GM20000 (cell line): ENCODE measurements at places on chromosomes 11 and 22.

GRCh38 chr11:64489831-64490441 is 101.1 kb upstream of the SLC22A12 start:
- peak; percentile 53 for DNase-seq

DNA sequence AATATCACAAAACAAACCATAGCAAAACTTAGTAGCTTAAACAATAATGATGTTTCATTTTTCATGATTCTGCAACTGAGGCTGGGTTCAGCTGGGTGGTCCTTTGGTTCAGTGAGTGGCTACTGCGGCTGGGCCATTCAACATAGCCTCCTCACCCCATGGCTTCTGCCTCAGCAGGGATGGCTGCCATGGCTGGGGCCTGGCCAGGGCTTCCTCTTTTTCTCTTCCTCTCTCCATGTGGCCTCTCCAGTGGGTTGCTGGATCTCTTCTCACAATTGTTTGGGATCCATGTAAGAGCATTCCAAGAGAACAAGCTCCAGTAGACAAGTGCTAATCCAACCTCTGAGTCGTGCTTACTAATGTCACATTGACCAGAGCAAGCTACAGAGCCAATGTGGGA is 248.6 kb upstream of the PLET1 start:
- DNase-seq: no peak

GRCh38 chr11:13126430-13126829 is 117.3 kb downstream of the RASSF10 start:
- no peak for DNase-seq

- peak; percentile 83 for DNase-seq
Observed at GRCh38 chr11:64652586-64653387, 61.8 kb downstream of the SLC22A12 start.

DNA sequence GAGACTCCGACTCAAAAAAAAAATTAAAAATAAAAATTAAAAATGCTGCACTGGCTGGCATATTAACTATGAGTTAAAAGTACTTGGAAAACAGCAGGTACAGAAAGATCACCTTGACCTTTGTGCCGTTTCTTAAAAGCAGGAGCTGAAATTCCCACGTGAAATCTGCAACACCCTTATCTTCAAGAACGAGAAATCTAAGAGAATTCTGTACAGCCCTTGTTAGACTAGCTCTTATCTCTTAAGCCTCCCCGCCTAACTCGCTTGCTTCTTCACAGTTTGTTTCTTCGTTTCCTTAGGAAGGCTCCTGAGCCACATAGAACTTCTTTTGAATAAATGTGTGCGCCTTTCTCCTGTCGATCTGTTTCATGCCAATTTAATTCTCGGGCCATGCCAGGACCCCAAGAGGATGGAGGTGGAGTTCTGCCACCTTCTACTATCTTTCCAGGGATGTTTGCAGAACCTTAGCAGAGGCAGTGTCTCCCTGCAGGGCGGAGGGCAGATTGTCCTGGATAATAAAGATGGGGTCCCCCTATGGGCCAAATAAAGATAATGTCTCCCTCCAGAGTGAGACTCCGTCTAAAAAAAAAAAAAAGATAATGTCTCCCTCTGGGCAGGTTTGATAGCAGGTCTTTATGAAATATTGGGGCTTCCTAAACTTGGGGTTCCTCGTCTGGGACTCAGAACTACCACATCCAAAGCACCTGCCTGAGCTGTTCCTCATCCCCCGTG is 27.4 kb upstream of the SYT8 start:
- no peak for DNase-seq

- no peak for DNase-seq
Observed at GRCh38 chr11:115396533-115396932, 107.7 kb downstream of the CADM1 start.

DNA sequence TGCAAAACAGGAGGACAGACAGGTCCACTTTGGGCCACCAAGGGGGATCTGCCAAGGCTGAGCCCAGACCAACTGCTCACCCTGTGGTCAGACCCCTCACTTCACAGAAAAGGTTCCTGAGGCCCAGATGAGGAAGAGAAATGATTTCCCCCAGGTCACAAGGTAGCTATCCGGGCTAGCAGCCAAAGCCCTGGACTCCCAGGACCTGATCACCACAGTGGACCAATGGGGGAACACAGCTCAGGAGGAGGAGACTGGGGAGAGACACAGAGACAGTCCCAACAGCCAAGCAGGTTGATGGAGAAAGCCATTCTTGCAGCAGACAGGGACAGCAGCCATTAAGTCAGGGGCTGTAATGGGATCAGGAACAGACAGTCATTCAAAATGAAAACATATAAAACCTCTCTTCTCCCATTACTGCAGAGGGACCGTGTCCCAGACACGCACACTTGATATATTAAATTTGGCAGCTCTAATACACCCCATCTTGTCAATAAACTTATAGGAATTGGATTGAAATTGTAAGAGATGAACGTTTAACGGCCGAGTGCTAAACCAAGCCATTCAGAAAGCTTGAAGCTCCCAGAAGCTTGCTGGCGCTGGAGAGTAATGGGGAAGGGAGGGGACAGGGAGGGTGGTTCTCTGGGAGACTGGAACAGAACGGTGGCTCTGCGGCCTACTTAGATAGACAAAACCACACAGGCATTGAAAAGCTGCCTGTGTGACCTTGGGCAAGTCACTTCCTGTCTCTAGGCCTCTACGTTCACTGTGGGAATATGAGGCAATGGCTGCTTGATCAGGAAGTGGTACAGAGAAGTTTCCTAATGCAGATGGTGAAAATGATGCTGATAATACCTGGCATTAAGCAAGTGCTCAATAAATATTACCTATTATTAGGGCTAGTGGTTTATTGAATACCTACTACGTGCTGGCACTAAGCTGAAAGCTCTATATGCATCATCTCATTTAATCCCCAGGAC is 16.0 kb downstream of the ZMAT5 start:
- DNase-seq: no peak

DNA sequence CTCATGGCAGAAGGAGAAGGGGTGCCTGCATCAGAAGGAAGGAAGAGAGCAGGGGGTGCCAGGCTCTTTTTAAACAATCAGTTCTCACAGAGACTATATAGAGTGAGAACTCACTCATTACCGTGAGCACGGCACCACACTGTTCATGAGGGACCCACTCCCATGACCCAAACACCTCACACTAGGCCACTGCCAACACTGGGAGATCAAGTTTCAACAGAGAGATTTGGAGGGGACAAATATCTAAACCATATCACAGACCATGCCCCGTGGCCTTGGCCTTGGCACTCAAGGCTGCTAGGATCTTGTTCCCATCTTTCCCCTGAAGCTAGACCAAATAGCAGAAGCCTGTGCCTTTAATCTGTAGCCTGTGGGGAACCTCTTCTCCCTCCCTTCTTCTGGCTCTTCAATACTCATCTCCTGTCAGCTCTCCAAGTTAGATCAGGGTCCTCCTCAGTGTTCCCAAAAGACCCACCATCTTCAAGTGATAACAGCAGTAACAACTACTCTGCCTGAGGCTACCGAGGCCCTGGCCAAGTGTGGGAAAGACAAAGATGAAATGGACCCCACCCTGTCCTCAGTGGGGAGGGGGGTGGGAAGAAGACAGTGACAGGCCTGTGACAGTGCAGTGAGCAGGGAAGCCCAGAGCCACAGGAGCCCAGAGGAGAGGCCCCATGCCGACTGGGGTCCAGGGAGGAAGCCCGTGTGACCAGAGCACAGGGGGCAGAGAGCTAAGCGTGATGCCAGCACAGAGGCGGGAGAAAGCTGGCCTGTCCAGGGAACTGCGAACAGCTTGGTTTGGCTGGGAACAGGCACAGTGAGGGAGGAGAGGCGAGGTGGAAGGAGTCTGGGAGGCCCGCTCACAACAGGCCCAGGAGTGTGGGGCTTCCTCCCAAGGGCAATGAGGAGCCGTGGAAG is 72.6 kb downstream of the MYO7A start:
- DNase-seq: no peak

DNA sequence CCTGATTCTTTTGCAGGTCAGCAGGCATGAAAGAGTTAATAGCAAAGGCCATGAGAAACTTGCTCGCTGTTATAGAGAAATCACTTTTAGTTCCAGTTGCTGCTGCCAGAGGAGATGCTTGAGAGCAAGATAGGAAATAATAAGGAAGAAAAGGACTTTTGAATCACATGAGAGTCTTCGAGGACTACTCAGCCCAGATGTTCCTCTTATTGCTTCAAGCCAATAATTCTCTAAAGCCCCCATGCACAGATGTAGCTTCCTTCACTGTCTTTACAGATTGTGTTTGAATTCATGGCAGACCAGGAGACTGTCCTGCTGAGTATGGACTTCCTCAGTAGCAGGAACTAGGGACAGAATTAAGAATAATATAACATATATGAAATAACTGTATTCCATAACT is 50.1 kb upstream of the OLFML1 start:
- no peak for DNase-seq

GRCh38 chr22:50306753-50307749 is at the start of gene PLXNB2:
TSS of gene PLXNB2 (minus strand) at chr22:50307646. CDS start at chr22:50290584, 17,062 bp downstream.
- peak; percentile 95 for DNase-seq

- no peak for DNase-seq
Observed at GRCh38 chr11:112637076-112637475, 324.1 kb upstream of the NCAM1 start.

DNA sequence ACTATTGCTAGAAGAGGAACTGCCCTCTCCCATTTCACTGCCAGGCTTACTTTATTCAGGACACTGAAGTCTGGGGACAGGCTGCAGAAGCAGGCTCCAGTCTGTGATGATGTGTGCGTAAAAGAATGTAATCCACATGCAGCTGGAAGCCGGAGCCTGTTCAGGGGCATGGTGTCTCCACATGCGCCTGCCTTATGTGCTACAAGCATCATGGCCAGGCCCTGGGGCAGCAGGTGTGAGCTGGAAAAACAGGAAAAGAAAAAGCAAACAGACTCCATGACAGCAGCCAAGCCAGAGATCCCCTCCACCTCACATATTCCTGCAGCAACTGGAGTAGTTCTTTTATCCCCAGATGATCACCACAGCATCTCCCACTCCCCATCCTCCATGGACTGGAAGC is 33.4 kb downstream of the ARFGAP2 start:
- DNase-seq: no peak

DNA sequence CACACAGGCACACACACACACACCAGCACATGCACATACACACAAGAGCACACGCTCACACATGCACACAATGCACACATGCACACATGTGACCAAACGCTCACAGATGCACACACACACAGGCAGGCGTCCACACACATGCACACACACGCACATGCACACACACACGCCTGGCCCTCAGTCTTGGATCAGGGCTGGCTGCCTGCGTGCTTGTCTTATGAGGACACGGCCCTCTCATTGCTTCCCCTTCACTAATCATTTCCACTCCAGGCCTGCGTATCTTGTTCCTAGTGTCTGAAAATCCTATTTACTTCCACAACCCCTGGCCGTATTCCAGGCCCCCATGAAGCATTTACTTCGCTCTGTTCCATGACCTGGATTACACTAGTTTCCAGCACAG is 740.5 kb downstream of the BRD1 start:
- DNase-seq: no peak

GRCh38 chr22:41469218-41469851 is 418 bp downstream of the ACO2 start:
- no peak for DNase-seq

GRCh38 chr11:29364006-29364405 is 652.8 kb downstream of the KCNA4 start:
- DNase-seq: no peak

DNA sequence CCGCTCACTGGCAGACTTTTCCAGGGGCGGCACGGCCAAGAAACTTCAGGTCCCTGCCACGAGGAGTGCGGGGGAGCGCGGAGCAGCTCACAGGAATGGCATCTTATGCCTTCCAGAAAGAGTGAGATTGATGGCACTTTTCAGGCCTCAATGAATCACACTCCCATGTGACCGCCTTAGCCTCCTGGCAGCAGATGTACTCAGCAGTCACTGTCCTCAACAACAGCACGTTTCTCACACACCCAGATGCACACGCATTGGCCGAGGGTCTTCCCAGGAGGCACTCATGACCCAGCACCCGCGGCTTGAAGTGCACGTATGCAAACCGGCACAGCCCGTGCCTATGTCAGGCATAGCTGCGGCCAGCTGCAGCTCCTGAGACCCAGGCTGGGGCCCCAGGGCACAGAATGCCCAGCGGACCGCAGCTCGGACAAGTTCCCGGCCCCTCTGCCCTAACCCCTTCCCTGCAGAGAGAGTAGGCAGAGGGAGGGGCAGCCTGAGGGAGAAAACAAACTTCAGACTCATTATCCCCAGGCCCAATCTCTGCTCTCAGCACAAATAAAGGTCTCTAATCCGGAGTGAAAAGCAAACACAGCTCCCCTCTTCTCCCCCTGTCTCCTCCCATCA is 48.3 kb downstream of the RPUSD4 start:
- DNase-seq: no peak

GRCh38 chr22:39839917-39840510 is 53.5 kb downstream of the ENTHD1 start:
- DNase-seq: peak; percentile 13

- no peak for DNase-seq
Observed at GRCh38 chr11:43381802-43382201, 23.1 kb downstream of the TTC17 start.

GRCh38 chr11:83836883-83837654 is 550.9 kb upstream of the CCDC90B start:
- DNase-seq: peak; percentile 55

DNA sequence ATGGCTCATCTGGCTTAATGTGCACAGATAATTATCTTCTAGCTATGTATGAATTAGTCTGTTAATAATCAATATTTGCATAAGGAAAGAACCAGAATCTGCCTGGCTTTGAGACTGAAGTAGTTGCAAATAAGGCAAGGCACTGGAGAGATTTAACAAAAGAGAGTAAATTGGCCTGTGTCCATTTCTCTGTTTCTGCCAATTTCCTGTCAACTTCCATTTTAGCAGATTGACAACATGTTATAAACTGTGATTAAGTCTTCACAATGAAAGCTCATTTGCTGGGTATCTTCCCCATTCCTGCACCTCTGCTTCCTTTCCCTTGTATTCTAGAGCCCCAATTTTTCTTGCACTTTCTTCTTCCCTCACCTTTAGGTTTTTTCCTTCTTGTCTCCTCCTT is 5.3 kb upstream of the TMEM123 start:
- no peak for DNase-seq

GRCh38 chr22:49297286-49297870 is 530.3 kb downstream of the BRD1 start:
- DNase-seq: no peak

GRCh38 chr11:111413849-111414248 is 34.8 kb upstream of the POU2AF1 start:
- DNase-seq: no peak

GRCh38 chr11:12723421-12724300 is 49.4 kb downstream of the TEAD1 start:
- DNase-seq: no peak

DNA sequence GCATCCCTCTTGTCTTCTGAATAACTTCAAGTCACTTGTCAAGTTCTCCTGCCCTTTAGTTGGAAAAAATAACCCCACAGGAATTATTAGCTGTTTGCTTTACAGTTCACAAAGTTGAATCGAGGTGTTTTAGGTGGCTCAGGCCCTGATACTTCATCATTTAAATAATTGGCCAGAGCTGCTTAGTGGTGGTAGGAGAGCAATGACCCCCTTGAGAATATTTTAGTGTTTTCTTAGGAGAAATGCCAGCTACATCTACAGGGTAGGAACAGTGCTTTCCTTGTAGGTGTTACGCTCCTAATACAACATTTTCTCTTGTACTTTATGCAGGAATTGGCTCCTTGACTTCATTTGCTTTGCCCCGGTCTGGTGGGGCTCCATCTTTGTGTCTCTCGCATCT is 73.2 kb downstream of the C22orf31 start:
- no peak for DNase-seq
